Heart right ventricle (tissue), 16 donors: ENCODE measurements at places on chromosomes 4 and X.

DNA sequence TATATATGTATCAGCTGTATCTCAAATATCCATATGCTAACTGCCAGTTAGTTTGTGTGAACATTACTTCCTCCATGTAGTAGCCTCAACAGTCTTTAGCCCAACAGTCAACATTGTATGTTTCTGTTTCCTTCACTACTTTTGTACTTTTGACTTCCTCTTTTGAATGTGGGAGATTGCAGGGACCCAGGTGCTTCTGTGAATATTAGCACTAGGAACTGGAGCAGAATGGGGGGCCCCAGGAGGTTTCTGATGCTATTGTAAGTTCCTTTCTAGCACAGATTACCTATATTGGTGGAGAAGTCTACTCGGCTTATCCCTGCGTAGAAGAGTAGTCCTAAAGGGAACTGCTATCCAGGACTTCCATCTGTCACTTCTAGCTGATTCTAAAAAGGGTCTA is 2.3 kb downstream of the PLAC8 start:
- no peak for DNase-seq

GRCh38 chrX:71366674-71367256 is 608 bp downstream of the TAF1 start:
- peak; percentile 14 for DNase-seq

DNA sequence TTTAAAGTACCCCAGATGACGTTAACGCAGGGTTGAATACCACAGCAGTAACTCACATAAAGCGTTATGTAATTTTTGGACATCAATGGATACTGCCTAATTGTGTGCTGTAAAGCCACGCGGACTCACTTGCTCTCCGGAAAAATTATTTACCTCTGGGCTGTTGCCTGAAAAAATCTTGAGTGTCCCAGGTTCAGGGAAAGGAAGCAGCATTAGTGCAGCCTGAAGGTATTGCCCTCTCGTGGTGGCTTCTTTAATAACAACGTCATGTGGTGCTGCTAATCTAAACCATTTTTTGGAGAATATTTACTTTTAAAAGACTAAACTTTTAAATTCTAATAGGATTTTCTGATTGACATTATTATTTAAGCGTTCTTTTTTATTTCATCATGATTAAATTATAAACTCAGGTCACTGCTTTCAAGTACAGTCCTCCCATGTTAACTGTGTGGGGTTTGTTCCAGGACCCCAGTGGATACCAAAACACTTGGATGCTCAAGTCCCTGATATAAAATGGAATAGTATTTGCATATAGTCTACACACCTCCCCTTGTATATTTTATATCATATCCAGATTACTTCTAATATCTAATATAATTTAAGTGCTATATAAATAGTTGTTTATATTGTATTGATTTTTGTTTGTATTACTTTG is 384.8 kb downstream of the FAM133A start:
- DNase-seq, result no peak

GRCh38 chr4:77765720-77766119 is 53.4 kb downstream of the CNOT6L start:
- no peak for DNase-seq

DNA sequence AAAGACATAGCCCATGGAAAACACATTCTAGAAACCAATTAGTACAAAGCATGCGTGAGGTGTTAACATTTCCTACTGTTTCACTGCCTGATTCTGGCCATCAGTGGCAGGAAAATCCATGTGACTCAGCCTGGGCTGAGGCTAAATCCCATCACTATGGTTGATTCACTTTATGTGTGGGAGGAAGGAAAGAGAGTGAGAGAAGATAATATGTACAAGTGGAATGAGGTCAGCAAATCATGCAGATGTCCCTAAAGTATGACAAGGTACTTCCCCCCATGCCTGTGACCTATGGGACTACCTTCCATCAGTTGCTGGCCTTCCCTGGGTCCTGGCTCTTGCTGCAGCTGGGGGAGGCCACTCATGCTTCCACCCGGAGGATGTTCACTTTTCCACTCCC is 64.2 kb upstream of the MAP3K15 start:
- DNase-seq, result no peak
